ENCODE measurements at places on chromosomes 6 and 20.

DNA sequence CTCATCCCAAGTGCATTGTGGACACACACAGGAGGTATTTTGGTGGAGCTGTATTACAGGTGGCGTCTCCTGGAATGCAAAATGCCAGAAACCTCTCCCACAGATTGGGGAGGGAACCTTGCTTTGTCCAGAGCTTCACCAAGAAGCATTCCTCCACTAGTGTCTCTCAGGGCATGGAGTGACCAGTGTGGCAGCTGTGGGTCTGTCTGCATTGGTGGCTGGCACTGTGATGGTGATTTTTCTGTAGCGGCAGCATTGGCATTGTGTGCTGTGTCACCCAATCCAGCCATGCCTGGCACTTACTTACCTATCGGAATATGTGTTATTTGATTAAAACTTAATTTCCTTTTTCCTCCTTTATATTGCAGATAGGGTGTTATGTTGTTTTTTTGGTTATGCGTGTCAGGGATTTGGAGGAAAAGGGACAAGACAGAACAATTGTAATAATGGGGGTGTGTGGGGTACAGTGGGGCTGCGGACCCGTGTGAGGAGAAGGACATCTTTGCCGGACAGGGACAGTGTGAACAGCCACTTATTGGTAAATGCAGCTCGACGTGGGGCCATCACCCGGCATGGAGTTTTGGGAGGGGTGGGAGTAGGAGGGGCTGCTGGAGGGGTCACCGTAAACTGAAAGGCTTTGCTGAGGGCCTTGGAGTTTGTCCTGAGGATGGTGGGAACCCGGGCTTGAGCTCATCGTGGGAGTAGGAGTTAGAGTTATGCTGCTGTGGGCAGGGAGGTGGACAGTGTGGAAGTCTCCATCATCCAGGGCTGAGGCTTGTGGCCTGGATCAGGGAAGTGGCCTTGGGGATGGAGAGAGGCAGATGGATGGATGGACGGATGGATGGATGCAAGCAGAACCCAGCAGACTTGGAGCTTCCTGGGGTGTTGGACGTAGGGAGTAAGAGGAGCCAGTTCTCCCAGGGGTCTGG, 105.0 kb downstream of the SYCP2 start:
- no peak for DNase-seq

DNA sequence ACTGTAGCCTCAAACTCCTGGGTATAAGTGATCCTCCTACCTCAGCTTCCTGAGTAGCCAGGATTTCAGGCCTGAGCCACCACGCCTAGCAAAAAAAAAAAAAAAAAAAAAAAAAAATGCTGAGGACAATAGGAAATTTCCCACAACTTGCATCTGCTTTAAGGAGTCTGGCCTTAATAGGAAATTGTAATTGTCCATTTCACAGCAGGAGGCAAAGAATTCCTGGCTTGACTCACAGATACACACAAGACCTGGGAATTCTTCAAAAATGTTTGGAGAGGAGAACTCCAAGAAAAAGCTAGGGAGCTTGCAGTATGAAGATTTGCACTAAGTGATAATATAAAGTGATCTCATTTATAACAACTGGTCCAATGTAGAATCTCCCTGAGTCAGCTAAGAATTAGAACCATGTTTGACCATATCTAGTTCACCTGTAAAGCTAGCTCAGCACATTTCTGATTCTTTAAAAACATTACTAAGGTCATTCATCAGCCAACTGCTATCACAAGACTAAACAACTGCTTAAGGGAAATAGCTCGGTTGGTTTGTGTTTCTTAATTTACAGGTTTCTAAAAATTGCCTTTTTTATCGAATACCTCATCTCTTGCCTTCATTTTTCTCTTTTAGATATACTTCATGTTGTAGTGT, 80.2 kb upstream of the SLC2A12 start:
- no peak for DNase-seq

DNA sequence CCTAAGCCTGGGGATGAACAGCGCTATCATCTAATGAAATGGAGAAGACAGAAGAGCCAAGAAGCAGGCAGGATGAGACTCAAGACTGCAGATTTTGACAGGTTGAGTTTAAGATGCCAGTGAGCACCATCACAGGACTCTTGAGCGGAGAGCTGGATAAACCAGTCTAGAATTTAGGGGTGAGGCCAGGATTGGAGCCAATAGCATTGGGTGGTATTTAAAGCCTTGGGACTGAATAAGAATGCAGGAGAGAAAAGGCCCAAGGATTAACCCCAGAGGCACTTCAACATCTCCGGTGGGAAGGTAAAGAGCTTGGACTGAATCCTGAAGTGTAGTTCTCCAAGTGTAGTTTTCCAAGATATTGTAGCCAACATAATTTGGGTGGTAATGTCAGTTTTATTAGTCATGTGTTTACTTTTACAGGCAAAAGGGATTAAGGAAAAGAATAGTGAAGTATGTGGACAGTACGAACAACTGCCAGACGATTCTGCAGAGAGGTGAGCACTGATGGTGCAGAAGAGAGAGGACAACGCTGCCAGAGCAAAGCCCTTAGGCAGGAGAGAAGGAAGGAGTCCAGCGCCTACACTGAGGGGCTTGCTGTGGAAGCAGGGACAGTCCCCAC, 85.2 kb downstream of the DTNBP1 start:
- DNase-seq, result no peak

- DNase-seq, result no peak
Observed at GRCh38 chr20:6044115-6044514, 9.7 kb downstream of the LRRN4 start.

DNA sequence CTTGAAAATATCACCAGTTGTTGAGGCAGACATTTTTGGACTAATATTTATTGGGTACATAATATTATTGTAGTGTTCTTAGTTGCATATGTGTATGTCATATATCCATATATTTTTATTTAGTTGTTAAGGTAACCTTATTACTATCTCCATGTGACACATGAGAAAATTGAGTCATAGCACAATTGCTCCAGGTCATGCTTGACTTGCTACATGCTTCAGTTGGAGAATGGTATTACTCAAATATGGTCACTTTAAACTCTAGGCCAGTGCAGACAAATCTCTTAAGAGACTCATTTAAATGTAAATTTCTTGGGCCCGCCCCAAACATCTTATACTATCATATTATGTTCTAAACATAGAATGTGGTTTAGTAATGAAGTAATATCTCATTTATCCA, 246.1 kb downstream of the RIMS1 start:
- no peak for DNase-seq

GRCh38 chr6:85354761-85355618, 94.9 kb upstream of the NT5E start:
- DNase-seq, result no peak

DNA sequence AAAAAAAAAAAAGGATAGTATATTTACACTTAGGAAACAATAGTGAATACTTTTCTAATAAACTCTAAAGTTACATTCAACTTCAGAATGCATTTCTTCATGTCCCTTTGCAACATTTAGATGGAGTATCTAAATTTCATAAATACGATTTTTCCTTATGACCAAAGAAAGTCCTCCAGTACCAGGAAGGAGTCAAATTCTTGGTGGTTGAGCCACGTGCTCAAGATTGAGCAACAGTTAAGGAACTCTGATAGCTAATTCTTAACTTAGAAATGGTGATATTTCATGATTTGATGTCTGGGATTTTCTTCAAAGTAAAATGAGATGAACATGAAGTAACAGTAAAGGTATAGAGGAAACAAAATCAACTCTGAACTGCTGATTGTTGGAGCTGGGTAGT, 92.7 kb downstream of the SASH1 start:
- DNase-seq, result no peak

GRCh38 chr6:82624251-82624650, 260.6 kb downstream of the TPBG start:
- DNase-seq, result no peak

DNA sequence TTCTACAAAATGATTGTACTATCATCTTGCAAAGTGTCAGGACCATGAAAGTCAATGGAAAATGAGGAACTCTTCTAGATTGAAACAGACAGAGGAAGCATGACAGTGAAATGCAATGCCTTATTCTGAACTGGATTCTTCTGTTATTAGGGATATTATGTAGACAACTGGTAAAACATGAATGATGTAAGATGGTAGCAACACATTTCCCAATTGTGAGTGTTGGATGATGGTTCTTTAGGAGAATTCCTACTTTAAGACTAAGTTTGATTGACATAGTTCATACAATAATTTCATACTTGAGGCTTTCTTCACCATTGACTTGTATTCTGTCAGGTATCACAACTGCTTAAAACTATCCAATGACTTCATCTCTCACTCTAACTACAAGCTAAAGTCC, 4.5 kb downstream of the UBE3D start:
- DNase-seq, result no peak

DNA sequence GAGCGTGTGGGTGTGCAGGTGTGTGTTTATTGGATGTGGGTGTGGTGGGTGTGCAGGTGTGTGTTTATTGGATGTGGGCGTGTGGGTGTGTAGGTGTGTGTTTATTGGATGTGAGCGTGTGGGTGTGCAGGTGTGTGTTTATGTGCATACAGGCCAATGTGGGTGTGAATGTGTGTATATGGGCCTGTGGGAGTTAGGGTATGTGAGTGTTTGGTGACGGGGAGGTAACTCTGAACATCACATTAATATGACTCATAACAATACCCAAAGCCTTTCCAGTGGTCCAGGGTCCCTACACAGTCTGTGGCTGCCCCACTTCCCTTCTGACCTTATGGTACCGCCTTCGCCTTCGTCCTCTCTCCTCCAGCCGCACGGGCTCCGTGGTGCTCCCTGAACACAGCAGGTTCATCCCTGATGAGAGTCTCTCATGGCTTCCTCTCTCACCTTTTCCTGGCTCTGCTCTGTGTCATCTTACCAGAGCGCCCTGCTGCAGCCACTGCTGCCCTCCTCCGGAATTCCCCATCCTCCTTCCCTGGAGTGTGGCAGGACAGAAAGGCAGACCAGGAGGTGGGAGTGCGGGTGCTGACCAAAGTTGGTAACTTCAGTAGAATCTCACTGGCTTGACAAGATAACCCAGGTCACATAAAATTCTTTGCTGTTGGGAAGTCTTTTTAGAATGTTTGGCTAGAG, 80.0 kb downstream of the SLC2A10 start:
- DNase-seq, result no peak

DNA sequence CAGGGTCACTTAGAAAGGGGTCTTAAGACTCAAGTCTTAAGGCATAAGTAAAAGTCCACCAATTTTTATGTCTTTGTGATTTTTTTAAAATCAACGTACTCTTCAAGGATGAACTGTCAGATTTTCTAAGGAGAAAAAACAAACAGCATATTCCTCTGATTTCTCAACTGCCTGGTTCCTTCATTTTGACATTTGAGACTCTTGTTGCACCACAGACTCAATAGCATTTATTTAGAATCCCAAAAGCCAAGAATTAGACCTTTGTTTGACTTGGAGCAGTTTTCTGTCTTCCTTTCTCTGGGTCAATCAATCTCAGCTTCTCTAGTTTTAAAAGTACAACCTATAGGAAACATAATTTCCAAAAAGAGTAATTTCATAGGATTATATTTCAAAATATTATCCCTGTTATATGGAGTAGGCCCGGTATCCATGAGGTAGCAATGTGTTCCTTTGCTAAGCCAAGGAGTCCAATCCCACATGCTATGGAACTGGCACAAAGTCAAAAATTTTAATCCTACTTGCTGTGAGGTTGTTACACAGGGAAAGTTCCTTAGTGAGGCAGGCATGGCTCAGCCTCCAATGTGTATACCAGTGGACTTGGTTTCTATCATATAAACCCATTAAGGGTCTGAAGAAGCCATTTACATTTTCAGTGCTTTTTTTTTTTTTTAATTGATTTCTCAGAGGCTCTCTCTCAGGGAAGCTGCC, 405.7 kb downstream of the KIF16B start:
- no peak for DNase-seq

DNA sequence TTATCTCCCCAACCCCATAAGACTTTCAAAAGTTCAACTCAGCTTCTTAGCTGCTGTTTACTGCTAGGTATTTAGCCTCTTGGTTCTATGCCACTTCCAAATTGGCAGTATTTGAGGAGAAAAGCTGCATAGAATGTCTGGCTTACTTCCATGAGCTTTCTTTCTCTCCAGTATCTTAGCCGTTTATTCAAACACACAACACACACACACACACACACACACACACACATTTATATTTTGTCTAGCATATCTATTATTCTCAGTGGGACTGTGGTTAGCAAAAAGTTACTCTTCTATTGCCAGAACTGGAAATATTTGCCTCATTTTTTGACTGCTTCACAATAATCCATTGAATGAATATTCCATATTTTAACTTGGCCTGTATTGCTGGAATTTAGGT, 634.2 kb upstream of the IMPG1 start:
- no peak for DNase-seq

- no peak for DNase-seq
Observed at GRCh38 chr6:103672169-103672568, 1187.5 kb downstream of the HACE1 start.

GRCh38 chr6:154268486-154268885, 88.1 kb downstream of the IPCEF1 start:
- DNase-seq, result no peak

GRCh38 chr20:35342154-35342769, 50.0 kb upstream of the FAM83C start:
- DNase-seq, result no peak

GRCh38 chr6:18990059-18990978, 603.2 kb downstream of the RNF144B start:
- DNase-seq, result no peak

GRCh38 chr20:57908704-57909630, 199.2 kb upstream of the PMEPA1 start:
- DNase-seq, result no peak

DNA sequence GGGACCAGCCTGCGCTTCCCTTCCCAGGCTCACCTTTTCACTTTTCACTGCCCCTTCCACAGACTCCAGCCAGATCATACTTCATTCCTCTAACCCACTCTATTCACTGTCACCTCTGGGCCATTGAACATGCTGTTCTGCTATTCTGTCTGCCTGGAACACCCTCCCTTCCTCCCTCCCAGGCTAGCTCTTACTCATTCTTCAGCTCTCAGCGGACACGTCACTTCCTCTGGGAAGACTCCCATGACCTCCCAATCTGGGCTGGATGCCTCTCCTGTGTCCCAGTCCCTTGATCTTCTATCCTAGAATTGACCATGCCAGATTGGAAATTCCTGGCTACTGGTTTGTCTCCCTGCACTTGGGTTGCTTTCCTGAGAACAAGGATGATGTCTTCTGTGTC, 5.0 kb downstream of the SLC12A5 start:
- DNase-seq, result no peak

- no peak for DNase-seq
Observed at GRCh38 chr20:61973515-61974356, 91.9 kb downstream of the TAF4 start.

- no peak for DNase-seq
Observed at GRCh38 chr6:165716886-165717285, 53.8 kb upstream of the PDE10A start.

Data from nucleus accumbens (tissue), 56 donors.